ENCODE measurements at places on chromosomes 13 and 19.

DNA sequence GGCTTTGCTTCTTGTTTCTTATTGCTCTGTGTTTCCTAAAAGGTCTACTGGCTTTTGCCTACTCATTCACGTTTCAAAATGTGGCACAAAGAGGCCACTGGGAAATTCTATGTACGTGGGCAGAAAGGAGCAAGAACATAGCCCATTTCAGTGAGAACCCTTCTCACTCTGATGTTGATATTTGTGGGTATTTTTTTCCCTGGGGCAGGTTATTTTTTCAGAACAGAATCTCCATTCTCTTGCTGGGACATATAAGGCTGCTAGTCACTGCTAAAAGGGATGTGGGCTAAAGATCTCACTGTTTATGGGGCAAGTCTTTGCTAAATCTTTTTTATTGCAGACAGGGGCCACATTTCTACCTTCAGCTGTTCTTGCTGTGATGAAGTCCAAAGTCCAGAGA, 27.1 kb downstream of the EDNRB start:
- DNase-seq: no peak

DNA sequence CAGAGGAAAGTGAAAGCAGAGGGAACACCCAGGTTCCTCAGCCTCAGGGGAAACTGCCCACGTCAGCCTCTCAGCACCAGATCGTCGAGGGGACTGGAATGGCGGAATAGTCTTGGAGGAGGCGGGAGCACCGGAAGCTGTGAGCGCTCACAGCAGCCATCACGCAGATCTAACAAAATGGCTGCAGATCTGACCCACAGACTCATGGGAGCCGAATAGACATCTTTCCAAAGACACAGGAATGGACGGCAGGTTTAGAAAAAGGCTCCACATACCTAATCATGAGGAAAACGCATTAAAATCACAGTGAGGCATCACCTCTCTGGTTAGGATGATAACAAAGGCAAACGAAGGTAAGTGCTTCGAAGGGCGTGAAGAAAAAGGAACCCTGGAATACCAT, 11.8 kb upstream of the LILRA2 start:
- no peak for DNase-seq

DNA sequence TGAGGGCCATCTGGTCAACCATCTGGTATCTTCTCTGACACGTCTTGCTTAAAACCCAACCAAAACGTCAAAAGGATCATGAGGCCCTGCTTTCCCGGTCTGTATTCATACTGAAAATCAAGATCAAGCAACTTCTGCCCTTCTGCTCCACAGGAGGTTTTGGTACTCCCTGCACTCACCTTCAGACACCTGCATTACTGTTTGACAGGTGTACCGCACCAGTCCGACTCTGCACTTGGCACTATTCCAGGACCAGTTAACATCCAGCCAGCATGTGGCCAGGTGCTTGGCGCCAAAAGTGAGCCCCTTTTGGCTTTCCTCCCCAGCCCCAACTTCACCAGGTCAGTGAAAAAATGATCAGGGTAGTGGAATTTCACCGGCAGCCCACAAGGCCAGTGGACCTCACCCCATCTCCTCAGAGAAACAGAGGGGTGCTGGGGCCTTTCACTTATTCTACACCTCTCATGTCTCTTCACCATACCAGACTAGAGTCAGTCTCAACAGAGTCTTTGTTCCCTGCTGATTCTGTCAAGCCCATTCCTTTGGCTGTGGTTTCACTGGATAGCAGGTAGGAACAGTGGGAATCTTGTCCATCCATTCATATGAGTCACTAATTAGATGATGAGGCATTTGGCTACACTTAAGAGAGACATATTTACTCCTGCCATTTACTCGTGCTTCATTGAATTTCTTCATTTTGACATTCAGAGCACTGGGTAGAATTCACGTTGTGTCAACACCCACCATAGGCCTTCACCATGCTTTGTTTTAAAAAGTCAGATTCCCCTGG, 85.3 kb downstream of the ZNF726 start:
- no peak for DNase-seq

DNA sequence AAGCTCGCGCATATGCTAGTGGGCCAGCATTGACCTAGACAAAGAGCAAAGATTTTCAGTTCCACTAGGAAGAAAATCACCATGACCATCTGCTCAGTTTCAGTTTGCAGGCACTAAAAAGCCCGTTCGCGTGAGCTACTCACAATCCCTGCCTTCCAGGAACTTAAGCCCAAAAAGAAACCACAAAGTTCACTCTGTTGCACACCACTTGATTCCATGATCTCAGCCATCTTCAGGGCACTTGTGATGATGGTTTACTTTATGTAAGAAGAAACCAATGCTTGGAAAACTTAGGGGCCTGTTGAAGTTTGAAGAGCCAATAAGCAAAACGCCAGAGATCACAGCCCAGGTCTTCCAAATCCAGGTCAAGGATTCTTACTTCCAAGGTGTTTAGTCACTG, 45.0 kb upstream of the SLC15A1 start:
- DNase-seq: no peak

Measured in stimulated activated CD8-positive, alpha-beta memory T cell treated with anti-CD3 and anti-CD28 coated beads, Interleukin-7, amount 100 ng/mL, for 48 hours (primary cell).